HEK293T (cell line): ENCODE measurements at places on chromosomes 7 and 10.
A peak's percentile ranks its signal among the peaks of the same experiment; 100 is the strongest.

DNA sequence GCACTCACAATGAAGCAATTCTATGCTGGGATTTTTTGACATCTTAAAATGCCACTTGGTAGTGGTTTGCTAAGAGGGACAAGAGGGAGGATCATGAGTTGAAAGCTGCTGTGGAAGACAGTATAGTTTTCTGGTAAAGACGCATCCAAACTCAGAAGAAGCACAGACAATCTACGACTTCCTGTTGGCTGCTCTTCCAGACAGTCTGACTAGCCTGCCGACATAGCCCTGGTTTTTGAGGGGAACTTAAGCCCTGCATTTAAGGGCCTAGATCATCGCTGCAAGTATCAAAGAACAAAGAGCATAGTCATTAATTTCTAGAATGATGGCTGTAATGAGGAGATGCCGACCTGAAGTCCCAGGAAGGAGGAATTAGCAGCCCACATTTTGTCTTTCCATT, 99.9 kb upstream of the IKZF1 start:
- no peak for DNase-seq

- no peak for DNase-seq
These were observed 10.9 kb downstream of the ATG9B start for GRCh38 chr7:151013356-151013732.

DNA sequence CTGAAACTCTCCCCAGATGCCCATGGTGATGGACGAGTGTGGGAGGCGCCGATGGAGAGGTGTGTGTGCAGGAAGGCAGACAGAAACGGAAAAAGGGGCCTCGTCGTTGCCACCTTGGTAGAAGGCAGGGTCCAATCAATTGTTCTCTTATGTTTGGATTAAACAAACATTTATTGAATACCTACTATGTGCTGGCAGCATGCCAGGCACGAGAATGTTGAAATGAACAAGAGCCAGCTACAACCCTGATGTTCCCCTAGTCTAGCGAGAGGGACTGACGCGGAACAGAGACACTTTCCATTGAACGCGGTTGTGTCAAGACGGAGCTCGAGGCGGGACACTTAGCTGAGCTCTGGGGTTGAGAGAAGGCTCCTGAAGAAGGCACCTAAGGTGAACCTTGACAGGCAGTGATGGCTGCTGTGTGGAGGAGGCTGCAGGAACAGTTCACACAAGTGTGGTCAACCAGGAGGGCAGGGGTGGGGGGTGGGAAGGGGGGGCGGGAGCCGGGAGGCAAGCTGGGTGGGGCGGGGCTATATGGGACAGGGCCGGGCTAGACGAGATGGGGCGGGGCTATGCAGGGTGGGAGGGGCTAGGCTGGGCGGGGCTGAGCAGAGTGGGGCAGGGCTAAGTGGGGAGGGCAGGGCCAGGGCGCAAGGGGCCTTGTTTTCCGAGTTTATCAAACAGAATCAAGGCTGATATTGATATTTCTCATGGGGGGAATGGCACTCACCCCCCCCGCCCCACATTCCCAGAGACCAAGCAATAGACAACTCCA, 181.0 kb downstream of the GATA3 start:
- peak; percentile 42 for DNase-seq

DNA sequence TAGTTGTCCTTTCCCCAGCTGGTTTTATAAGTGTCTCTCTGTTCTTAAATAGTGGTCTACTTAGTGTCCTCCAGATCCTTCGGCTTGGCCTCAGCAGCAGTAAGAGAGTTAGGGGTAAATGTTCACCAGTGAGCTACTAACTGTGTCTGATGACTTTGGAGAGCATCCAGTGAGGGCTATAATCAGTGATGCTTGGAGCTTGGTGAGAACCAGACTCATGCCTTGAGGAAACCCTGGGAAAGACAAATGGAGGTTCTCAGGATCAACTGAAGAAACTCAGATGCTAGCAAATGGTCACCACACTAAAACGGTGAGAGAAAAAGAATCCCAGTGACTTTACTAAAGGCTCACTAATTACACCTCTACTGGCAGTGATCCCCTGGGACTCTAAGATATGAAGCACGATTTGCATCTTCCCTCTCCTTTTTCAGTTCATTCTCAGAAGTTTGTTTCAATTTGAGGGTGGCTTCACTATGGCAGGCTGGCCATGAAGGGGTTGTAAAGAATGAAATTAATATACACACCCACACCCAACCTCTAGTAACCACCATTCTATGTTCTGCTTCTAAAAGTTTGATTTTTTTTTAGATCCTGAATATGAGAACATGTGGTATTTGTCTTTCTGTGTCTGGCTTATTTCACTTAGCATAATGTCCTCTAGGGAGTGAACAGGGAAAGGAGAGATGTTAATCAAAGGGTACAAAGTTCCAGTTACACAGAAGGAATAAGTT, 177.9 kb downstream of the PDE1C start:
- no peak for DNase-seq

- no peak for DNase-seq
These were observed 108.9 kb upstream of the ZMIZ1 start for GRCh38 chr10:78959924-78960285.

GRCh38 chr7:100159099-100159623, 638 bp upstream of the TRAPPC14 start:
- no peak for DNase-seq

GRCh38 chr10:17685233-17685840, 41.4 kb downstream of the STAM start:
- DNase-seq, result no peak

DNA sequence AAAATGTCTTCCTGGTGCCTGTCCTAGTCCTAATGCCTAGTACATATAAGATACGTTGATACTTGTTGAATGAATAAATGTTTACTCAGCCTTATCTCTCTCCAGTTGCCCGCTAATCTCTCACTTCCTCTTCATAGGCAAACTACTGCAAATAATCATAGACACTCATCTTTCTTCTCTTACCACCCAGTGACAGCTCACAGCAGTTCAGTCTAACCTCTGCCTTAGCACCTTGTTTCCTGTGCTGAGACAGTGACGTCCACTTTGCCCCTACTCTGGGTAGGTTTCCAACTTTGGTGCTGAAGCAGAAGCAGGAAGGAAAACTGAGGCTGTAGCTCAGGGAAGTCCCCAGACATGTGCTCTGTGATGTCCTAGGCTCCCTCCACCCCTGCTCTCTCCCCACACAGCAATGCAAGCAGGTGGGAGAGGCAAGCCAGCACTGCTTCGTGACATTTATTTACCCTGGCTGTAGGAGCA, 45.5 kb upstream of the RHOBTB1 start:
- no peak for DNase-seq

DNA sequence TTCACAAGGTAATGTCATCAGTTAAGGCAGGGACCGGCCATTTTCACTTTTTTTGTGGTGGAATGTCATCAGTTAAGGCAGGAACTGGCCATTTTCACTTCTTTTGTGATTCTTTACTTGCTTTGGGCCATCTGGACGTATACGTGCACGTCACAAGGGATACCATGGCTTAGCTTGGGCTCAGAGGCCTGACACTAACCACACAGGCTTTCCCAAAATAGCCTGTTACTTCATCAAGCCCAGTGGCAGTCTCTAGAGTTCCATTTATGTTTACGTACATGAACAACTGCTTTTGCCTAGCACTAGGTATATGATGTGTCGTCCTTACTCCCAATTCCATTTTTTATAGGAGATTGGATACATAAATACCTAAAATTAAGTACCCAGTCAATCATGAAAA, 237.9 kb downstream of the C7orf25 start:
- DNase-seq, result no peak

- DNase-seq, result no peak
These were observed 20.7 kb downstream of the PDGFA start for GRCh38 chr7:498678-499641.

DNA sequence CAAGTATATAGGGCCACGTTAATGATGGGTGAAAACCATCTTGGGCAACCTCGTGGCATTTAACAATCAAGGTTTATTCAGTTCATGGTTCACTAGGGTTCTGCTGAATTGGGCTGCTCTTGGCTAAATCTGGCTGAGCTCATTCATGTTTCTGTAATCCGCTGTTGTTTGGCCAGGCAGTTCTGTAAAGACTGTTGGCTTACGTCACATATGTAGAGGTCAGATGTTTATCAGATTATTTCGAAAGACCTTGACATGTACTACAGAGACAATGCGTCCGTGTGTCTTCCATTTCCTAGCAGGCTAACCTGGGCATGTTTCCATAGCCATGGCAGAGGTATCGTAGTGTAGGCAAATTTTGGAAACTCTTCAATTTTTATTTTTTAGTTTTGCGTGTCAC, 190.0 kb upstream of the ZWINT start:
- no peak for DNase-seq

GRCh38 chr7:50714857-50715256, 67.8 kb downstream of the GRB10 start:
- no peak for DNase-seq

- no peak for DNase-seq
These were observed 275.4 kb downstream of the ZEB1 start for GRCh38 chr10:31594347-31594873.

DNA sequence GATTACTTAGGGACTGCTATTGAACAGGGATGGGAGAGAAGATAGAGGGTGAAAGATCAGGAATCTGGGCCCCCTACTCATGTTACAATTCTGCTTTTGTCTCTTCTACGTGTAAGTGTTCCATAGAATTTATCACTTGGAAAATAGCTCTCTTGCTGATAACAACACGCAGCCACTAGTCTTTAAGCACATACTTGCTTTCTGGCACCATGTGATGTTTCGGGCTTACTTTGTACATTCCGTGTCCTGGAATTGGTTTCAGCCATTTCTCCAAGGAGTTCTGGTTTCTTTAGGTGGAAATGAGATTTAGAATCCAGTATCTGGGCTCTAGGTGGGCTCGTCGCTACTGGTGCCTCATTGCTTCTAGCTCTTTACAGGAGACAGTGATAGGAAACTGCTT, 59.7 kb downstream of the TFAM start:
- DNase-seq, result peak; percentile 20

DNA sequence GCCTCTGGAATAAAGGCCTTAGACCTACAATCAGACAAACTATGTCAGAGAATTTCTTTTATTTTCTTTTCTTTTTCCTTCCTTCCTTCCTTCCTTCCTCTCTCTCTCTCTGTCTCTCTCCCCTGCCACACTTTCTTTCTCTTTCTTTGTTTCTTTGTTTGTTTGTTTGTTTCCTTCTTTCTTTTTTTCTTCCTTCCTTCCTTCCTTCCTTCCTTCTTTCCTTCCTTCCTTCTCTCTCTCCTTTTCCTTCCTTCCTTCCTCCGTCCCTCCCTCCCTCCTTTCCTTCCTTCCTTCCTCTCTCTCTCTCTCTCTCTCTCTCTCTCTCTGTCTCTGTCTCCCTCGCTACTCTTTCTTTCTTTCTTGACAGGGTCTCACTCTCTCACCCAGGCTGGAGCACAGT, 242.6 kb downstream of the GATA3 start:
- no peak for DNase-seq

DNA sequence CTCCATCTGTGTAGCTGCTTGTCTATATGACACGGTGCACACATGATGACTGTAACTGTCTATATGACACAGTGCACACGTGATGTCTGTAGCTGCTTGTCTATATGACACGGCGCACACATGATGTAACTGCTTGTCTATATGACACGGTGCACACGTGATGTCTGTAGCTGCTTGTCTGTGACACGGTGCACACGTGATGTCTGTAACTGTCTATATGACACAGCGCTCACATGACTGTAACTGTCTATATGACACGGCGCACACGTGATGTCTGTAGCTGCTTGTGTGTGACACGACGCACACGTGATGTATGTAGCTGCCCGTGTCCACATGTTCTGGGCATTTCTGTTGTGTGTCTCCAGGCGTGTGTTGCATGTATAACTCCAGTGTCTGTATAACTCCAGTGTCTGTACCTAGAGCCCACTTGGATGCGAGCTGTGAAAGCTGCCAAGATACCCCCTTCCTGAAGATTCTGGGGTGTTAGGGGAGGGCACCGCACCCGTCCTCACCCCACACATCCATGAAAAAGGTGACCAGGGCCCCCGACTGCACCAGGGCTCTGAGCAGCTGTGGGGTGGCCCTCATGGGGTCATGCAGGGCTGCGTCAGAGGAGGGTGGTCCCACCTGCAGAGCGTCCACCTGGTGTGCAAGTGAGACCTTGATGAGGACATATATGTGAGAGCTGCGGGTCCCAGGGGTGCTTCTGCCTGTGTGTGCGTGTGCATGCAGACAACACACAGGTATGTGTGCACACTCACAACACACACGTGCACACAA, 137.9 kb downstream of the ELFN1 start:
- no peak for DNase-seq

DNA sequence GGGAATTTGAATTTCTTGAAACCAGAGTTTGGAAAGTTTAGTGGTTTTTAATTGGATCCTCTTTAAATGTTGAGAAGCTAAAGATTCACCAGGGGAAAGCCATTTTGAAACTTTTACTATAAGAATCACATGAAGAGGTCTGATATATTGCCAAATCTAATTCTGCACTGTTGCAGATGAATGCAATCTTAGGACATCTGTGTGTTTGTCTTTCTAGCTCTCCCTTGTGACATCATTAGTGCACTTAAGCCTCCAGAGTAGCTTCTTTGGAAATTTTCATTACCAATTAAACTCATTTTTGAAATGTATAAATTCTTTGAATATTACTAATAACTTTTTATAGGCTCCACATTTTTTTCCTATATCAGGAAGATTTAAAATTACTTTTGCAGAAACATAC, 160.2 kb downstream of the BICC1 start:
- no peak for DNase-seq

- DNase-seq, result no peak
These were observed 48.0 kb downstream of the GPAM start for GRCh38 chr10:112135604-112136003.

GRCh38 chr10:120455004-120455403, 2.0 kb upstream of the PLPP4 start:
- DNase-seq, result no peak

- DNase-seq, result no peak
These were observed 27.3 kb upstream of the AFAP1L2 start for GRCh38 chr10:114431414-114432135.

DNA sequence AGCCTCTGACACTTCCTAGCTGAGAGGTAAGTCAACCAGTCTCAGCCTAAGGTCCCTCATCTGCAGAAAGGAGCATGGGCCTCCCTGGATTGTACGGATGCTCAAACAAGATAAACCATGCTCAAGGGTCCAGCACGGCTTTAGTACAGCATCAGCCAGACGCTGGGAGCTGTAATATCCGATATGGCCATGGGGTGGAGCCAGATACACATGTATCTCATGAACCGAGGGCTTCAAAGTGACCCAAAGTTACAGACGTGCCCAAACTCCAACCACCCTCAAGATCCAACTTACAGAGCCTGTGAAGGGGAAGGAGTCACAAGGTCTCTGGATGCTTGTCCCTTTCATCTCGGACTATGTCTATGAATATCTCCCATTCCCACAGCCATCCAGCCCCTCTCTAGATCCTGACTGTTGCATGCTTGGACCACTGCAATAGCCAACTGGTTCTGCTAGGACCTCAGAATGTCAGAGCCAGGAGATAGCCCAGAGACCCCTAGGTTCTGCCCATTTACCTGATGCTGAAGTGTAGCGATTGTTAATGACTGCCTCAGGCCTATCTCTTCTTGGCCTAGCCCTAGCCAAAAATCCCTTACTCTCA, 142.4 kb downstream of the SH3PXD2A start:
- peak; percentile 88 for DNase-seq

- DNase-seq, result no peak
These were observed 163.6 kb downstream of the CAMK1D start for GRCh38 chr10:12513003-12513365.

- DNase-seq, result no peak
These were observed 7.1 kb downstream of the COBL start for GRCh38 chr7:51309361-51310130.
